ENCODE measurements at places on chromosomes 6 and 20.

- no peak for DNase-seq
These were observed 45.4 kb downstream of the AKAP12 start for GRCh38 chr6:151285122-151285521.

GRCh38 chr20:25549843-25550477 lies 35.4 kb downstream of the NINL start:
- DNase-seq: no peak

DNA sequence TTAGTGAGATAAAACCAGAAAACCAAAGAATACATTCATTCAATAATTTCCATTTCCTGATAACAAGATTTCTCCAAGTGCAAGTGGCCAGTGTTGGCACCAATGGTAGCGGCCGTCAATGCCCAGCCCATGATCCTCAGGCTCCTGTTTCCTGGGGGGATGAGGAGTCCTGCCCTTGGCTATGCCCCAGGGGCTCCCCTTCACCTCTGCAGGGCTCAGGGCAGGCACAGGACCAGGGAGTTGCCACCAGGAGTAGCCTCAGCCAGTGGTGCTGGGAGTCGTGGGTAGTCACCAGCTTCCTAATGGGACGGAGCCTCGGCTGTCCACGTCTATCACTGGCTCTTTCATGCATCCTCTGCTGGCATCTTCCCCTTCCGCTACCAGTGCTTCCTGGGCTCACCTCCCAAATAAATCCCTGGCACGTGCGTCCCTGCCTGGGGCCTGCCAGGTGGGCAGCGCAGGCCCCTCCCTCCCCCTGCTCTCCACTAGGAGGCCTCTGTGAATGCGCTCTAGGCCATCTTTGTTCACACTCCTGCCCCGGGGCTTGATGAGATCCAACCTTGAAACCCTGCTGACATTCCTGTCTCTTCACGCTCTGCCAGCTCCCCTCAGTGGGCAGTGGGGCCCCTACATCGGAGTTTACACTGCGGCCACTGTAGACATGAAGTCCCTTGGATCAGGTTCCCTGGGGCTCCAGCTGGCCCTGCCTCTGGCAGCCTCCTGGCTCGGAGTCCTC lies 215.7 kb downstream of the SYNDIG1 start:
- DNase-seq: no peak

GRCh38 chr6:51094271-51094670 lies 275.6 kb downstream of the TFAP2B start:
- DNase-seq: no peak

GRCh38 chr6:166343150-166343487 lies 774 bp upstream of the SFT2D1 start:
- DNase-seq: peak; percentile 69

All from OCI-LY7 (cell line).